ENCODE measurements at places on chromosomes 5 and 9.

DNA sequence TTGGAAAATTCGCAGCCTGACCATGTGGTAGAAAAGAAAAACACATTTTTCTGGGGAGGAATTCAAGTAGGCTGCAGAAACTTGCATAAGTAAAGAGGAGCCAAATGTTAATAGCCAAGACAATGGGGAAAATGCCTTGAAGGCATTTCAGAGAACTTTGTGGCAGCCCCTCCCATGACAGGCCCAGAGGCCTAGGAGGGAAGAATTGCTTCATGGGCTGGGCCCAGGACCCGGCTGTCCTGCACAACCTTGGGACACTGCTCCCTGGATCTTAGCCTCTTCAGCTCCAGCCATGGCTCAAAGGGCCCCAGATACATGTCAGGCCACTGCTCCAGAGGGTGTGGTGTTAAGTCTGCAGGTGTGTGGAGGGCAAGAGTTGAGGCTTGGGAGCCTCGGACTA, 158.6 kb downstream of the OSTF1 start:
- DNase-seq, result no peak

GRCh38 chr9:98331536-98332259, 76.2 kb upstream of the TBC1D2 start:
- no peak for DNase-seq

- no peak for DNase-seq
Observed at GRCh38 chr9:72315510-72316311, 49.3 kb downstream of the ZFAND5 start.

DNA sequence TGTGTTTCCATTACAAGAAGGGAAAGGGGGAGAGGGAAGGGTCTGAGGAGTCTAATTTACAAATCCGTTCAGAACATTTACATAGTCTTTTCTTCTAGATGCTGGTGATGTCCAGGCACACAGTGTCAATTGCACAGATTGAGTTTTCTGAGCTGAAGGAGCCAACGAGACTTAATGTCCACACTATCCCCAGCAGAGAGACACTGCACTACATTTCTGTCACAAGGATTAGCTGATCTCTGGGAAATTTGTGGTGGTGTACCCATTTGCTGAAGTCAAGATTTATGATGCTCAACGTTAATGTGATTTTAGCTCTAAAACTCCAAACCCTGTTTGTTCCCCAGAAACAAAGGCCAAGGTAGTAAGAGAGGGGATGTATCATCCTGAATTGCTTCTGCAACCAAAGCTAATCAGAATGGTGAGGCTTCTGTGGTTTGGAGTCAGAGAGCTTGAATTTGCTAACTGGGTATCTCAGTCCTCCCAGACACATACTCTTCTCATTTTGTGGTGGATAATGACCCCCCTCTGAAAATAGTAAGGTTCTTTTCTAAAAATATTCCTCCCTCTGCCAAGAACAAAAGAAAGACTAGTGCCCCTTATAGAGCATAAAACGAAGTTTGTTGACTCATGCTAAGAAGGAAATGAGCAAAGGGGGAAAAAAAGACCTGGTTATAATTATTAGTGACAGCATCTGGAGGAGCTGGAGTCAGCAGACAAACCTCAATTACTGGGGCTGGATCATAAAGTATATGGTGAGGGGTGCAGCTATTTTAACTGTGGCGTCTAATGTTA, 416.9 kb downstream of the PSAT1 start:
- DNase-seq, result no peak

- DNase-seq, result no peak
Observed at GRCh38 chr9:137149942-137150616, 11.1 kb downstream of the GRIN1 start.
